ENCODE measurements at places on chromosomes 1 and 21.

DNA sequence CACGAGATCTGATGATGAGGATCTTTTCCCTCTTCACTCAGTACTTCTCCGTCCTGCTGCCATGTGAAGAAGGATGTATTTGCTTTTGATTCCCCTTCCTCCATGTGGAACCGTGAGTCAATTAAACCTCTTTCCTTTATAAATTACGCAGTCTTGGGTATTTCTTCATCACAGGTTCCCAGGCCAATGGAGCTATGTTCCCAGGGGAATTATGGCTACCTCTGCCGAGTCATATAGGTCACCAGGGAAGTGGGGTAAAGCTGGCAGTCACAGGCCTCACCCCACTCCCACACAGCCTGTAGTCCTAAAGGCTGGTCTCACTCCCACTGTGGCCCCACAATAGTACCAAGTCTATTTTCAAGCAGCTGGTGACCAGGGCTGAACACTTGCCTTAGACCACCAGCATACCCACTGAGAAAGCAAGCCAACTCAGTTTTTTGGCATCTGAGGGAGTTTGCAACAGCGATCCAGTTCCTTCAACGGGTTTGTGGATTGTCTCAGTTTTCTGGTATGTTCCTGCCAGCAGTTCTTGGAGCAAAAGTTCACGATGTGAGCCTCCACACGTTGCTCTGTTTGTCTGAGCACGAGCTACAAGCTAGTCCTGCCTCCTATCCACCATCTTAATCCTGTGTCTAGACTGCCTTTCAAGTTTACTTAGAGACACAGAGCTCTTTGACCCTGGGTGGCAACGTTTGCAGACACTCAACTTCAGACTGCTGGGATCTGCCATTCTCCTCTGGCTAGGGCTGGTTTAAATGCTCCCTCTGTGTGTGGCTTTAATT is 104.5 kb downstream of the CENPF start:
- DNase-seq, result peak; percentile 94

- DNase-seq, result no peak
Measured at GRCh38 chr21:28908351-28908750, 84.3 kb downstream of the LTN1 start.

- DNase-seq, result no peak
Measured at GRCh38 chr1:194175251-194175650, 988.8 kb upstream of the B3GALT2 start.

- DNase-seq, result no peak
Measured at GRCh38 chr1:172810480-172811175, 151.7 kb downstream of the FASLG start.

DNA sequence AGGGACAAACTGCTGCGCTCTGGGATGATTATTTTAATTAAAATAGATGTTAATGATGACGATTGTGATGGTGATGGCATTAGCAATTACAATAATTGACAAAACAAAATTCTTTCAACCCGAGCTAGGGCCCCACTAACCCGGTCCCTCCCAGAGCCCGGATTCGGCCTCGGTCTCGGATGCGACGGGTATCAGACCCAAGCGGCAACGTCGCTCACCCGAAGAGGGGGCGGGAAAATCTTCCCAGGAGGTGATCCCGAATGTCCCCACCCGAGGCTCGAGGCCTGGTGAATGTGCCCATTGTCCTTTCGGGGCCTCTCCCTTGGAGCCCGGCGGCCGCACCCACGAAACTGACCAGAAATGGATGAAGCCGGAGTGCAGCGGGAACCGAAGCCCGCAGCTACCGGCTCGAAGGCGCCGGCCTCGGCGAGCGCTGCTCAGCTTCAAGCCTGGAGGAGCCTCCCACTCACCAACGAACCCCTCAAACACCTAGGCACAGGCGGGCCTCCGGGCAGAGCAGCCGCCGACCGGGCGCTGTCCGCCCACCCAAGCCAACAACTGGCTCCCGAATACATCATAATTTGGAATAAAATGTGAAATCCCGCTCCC is 1.2 kb downstream of the TAL1 start:
- no peak for DNase-seq

- DNase-seq, result no peak
Measured at GRCh38 chr1:94955767-94956632, 29.1 kb upstream of the CNN3 start.

DNA sequence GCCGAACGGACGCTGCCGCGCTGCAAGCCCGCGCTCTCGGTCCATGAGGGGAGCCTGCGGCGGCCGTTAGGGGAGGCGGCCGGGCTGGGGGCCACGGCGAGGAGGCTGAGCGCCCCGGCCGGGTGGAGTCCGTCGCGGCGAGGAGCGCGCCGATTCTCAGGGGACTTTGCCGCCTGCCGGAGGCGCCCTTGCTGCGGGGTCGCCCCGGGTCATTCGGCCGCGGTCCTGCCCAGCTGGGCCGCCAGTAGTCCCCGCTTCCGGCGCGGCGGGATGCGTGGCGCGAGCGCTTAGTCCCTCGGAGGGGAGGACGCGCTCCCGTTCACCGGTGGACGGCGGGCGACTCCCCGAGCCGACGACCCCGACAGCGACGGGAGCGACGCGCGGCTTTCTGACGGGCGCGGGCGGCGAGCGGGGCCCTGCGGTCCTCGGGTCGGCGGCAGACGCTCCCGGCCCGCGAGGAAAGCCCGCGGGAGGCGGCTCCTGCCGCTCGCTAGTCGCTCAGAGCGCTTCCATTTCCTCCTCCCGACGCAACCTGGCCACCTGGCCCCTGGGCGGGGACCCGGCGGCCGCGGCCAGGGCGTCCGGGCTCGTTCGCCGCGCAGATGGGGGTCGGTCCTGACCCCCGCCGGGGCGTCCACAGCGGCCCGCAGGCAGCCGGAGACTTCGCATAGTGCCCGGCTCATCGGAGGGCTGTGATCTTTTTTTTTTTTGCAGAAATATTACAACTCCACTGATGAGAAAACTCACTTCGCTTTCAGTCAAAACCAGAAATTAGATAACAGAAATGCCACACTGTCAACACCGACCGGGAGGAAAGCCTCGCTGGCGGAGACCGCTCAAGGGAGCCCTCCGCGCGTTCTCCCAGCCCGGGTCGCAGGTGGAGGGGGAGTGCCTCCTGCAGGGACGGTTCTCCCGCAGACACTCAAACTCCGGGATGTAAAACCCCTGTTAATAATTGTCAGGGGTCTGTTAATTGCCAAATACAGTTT is 641 bp upstream of the ZBTB21 start:
- DNase-seq, result no peak

DNA sequence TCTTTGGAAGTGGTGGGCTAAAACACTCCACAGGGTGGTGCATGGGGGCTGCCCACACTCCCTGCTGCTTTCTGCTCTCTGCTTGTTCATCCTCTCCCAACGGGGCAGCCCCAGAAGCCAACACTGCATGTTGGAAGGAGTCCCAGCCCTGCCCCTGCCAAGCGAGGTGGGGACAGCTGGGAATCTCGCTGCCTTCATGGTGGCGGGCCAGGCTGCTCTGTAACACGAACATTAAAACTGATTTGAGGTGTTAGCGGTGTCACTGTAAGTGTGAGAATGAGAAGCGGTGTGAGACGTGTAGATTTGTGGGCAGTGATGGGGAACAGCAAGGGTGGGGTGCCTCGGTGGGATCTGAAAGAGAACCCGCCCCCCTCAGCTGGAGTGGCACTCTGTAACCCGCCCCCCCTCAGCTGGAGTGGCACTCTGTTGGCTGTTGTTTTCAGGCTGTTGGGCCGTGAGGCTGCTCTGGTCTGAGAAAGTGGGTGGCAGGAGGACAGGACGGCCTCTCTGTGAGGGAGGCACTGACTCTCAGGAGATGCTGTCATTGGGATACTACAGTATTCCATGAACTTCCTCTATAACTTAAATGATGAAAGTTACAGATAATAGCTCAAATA is 80.9 kb downstream of the PCBP3 start:
- no peak for DNase-seq

DNA sequence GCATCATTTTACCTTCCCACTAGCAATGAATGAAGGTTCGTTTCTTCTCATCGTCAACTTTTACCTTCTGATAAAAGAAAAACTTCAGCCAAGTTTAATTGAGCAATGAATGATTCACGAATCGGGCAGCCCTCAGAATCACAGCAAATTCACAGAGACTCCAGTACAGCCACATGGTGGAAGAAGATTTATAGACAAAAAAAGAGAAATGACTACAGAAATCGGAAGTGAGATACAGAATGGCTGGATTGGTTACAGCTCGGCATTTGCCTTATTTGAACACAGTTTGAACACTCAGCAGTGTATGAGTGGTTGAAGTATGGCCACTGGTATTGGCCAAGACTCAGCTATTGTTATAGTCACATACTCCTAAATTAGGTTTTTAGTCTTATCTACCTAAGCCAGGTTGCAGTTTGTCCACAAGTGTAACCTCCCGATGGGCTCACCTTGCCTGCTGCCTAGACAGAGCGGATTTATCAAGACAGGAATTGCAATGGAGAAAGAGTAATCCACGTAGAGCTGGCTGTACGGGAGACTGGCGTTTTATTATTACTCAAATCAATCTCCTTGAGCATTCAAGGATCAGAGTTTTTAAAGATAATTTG is 15.3 kb downstream of the AK4 start:
- no peak for DNase-seq

GRCh38 chr1:38026592-38027200 is 14.2 kb downstream of the UTP11 start:
- DNase-seq, result no peak

GRCh38 chr1:54885807-54886723 is 930 bp downstream of the DHCR24 start:
- DNase-seq, result peak; percentile 37

GRCh38 chr21:14457762-14458161 is 74.8 kb upstream of the HSPA13 start:
- no peak for DNase-seq

DNA sequence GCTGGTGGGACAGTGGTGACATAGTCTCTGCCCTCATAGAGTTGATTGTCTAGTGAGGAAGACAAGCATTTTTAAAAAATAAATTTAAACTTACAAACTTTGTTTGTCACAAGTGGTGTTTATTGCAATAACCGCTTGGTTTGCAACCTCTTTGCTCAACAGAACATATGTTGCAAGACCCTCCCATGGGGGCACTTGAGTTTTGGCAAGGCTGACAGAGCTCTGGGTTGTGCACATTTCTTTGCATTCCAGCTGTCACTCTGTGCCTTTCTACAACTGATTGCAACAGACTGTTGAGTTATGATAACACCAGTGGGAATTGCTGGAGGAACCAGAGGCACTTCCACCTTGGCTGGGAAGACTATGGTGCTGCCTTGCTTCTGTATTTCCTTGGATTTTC is 58.4 kb downstream of the LAMC2 start:
- no peak for DNase-seq

- DNase-seq, result no peak
Measured at GRCh38 chr1:23646091-23646490, 45.5 kb upstream of the RPL11 start.

GRCh38 chr1:20069874-20070273 is at the start of gene PLA2G5:
Gene PLA2G5 (plus strand): TSS chr1:20070194. CDS start chr1:20084831, 14,637 bp downstream.
- DNase-seq, result peak; percentile 61

- DNase-seq, result no peak
Measured at GRCh38 chr1:27567146-27567526, 36.8 kb downstream of the AHDC1 start.

DNA sequence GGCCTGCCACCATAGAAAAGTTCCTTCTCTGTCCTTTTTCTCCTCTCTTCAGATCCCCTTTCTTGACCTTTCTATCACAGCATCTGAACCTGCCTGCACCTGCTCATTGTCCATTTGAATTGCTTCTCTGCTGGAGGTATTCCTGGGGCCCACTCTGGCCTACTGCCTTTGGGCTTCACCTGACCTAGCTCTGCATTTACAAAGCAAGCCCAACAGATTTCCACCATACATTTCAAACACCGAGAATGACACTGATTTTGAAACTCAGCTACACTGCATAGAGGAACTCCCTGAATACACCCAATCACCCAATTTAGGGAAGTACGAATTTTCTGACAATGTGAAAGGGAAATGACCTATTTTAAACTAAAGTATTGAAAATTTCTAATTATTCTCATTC is 284.5 kb upstream of the USP25 start:
- DNase-seq, result no peak

DNA sequence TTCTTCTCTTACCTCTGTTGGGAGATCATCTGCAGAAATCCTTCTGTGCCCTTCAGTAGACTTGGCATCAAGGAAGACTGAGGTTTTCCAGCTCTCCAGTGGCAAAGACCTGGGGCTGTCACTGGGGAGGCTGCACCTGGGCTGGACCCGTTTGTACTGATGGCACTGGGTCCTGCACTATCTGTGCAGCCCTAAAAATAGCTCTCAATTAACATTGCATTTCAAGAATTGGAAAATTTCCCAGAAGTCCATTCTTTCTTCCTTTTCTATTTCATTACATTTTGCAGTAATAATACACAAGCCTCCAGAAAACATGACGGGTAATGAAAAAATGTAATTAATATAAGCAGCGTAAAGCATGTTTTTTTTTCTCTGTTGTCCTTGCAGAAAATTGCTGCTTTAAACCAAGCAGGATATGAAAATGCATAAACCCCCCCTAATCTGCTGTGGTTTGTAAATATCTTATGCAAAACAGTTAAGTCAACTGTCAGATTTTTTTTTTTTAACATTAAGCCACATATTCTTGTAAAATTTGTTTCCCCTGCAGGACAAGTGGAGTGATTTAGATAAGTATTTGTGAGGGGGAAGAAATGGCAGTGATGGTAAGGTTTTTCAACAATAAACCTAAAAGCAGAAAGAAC is 64.9 kb downstream of the LMO4 start:
- DNase-seq, result no peak

DNA sequence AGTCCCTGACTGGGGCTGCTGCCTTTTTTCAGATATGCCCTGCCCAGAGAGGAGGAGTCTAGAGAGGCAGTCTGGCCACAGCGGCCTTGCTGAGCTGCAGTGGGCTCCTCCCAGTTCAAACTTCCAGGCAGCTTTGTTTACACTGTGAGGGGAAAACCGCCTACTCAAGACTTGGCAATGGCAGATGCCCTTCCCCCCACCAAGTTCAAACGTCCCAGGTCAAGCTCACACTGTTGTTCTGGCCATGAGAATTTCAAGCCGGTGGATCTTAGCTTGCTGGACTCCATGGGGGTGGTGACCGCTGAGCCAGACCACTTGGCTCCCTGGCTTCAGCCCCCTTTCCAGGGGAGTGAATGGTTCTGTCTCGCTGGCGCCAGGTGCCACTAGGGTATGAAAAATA is 18.3 kb upstream of the C1orf53 start:
- DNase-seq, result no peak

- peak; percentile 39 for DNase-seq
Measured at GRCh38 chr1:52365071-52365745, 797 bp downstream of the CC2D1B start.

GRCh38 chr1:198167436-198167934 is 10.7 kb downstream of the NEK7 start:
- DNase-seq, result no peak

DNA sequence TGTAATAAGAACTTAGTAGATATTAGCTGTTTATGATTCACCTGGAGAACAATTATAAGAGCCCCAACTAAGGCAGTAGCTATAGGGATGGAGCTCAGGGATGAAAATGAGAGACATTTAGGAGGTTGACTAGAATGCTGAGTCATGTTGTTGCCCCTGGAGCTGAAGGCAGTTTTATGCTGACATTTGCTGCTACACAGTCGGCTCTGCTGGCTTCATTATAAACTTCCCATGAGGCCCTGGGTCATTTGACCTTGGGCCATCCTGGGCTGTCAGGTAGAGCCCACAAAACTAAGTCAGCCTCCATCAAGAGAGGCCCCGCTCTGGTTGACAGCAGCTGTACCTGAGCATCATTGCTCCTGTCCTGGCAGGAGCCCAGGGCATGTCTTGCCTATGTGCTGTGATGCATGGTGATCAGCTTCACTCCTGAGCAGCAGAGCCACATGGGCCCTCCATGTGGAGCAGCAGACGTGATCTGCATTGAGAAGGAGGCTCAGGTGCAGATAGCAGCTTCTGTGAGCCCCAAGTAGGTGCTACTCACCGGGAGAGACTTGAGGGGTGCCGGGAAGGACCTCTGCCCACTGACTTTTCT is 112.4 kb downstream of the TBX19 start:
- DNase-seq, result no peak

Data from retinal pigment epithelial cell (primary cell).